ENCODE measurements at places on chromosomes 7 and 10.

GRCh38 chr7:39085189-39085588, 107.5 kb downstream of the POU6F2 start:
- DNase-seq: no peak

DNA sequence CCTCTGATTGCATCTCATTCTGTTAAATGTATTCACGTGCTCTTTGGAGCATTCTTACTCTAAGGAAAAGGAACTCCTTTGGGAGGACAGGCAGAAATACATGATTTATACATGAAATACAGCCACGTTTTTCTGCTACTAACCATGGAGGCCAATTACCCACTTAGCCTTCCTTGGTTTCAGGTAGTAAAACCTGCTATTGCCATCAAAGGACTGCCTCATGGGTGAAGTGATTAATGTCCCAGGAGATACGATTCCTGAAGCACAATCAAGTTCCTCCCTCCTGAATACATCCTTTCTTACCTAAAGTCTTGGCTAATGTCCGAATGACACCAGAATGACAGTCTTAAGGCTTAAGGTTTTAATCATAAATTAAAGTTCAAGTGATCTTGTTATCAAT, 58.5 kb upstream of the PIK3CG start:
- no peak for DNase-seq

DNA sequence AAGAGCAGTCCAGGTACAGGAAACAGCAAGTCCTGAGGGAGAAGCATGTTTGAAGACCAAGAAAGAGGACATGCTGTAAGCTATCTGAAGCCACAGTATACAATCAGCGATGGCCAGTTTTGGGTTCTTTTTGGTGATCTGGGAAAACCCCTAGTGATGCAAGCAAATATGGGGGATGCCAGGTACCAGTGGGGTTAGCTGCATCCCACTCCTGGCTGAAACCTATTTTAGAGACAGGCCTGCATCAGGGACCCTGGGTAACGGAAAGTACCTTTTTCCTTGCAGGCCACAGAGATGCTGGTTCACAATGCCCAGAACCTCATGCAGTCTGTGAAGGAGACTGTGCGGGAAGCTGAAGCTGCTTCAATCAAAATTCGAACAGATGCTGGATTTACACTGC, 32.9 kb downstream of the AP3M1 start:
- no peak for DNase-seq

- DNase-seq: no peak
Observed at GRCh38 chr10:71766717-71767419, 6.5 kb downstream of the VSIR start.

DNA sequence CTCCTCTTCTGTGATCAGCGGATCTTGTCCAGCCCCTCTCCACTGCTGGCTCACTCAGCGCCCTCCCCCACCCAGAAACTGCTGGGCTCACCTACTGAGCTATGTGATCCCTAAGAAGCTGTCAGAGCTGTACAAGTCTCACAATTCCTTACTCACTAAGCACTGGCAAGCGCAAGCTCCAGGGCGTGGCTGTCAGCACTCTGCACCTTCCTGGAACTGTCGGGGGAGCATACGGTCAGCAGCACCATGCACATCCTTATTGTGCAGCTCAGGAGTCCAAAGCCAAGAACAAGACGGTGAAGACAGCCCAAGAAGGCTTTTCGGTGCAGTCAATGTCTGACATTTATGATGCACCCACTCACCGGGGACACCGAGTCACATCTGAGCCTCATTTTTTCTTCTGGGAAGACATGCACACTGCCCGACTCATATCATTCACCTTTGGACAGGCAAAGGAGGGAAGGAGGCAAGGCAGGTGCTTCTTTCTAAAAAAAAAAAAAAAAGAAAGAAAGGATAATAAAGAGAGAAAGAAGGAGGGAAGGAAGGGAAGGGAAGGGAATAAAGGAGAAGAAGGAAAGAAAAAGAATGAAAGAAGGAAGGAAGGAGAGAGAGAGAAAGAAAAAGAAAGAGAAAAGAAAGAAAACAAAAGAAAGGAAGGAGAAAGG, 56.3 kb downstream of the ASB13 start:
- DNase-seq: no peak

DNA sequence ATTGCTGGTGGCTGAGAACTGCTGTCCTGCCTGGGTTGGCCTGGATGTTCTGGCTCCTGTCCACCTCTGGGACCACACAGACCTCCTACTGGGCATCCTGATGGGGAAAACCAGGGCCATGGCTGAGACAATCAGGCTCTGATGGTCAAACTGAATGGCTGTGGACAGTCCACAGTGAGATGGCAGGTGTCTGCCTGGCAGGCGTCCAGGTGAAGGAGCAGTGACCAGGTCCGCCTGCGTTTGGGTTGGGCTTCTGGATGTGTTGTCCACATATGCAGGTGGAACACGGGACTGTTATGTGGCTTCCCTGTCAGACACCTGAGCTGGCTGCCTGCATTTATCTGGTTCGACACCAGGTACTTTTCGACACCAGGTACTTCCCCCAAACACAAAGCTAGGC, 241.7 kb downstream of the BUB3 start:
- DNase-seq: no peak

- DNase-seq: no peak
Observed at GRCh38 chr7:158273138-158273651, 314.4 kb downstream of the PTPRN2 start.

- DNase-seq: no peak
Observed at GRCh38 chr7:79096361-79096805, 357.1 kb downstream of the MAGI2 start.

GRCh38 chr7:41886262-41886900, 183.5 kb upstream of the INHBA start:
- no peak for DNase-seq

DNA sequence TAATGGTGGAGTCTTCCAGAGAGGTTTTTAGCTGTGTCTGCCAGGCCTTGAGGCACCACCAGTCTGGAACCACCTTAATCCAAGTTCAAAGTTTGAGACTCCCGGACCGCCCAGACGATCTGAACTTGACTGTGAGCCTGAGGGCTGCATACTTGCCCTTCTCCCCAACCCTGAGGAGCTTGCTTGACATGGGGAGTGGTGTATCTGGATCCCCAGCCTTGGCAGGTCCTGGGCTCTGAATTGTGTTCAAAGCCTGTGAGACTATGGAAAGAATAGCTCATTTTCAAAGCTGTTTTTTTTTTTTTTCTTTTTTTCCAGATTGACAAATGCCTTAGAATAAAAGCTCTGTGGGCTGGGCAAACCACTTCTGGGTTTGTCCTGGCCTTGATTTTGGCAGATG, 22.3 kb upstream of the CAMK1D start:
- DNase-seq: no peak

GRCh38 chr7:113832196-113832745, 86.5 kb downstream of the PPP1R3A start:
- DNase-seq: no peak

GRCh38 chr10:88491314-88491713, 91.8 kb downstream of the RNLS start:
- no peak for DNase-seq
